ENCODE measurements at places on chromosomes 4 and X.

GRCh38 chr4:101066626-101067170 is 280.6 kb downstream of the PPP3CA start:
- DNase-seq, result no peak

DNA sequence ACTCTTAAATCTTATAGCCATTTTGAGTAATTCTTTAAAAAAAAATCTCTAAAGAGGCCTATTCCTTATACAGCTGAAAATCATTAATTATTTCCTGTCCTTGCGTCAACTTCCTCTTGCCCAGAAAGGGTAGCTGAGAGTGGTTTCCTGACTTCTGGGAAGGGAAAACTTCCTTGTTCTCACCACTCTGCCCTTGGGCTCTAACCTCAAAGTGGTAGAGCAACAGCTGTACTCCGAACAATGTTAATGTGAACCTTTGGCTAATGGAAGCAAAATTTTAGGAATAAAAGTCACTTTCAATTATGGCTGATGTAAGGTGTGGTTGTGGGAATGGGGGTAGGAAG is 15.3 kb downstream of the KLHL2 start:
- DNase-seq, result peak; percentile 24

GRCh38 chr4:139861471-139861870 is 195.9 kb downstream of the MGST2 start:
- no peak for DNase-seq

DNA sequence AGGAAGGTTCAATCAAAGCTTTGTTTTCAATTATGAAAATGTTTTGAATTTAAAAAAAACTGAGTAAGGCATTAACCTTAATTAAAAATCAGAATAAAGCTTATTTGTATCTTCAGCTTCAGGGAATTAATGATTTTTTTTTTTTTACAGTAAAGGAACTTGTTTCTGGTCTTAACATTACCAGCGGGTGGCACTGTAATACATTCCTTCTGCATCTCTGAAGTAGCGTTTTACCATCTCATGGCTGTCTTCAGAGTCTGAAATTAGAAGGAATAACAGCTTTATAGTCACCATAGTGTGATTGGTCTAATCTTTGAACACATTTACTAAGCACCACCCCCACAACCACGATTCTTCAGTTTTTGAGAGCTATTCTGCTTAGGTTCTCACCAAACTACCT is 102.6 kb downstream of the IL1RAPL2 start:
- no peak for DNase-seq

GRCh38 chrX:56233682-56234081 is 1.5 kb downstream of the KLF8 start:
- DNase-seq, result no peak

DNA sequence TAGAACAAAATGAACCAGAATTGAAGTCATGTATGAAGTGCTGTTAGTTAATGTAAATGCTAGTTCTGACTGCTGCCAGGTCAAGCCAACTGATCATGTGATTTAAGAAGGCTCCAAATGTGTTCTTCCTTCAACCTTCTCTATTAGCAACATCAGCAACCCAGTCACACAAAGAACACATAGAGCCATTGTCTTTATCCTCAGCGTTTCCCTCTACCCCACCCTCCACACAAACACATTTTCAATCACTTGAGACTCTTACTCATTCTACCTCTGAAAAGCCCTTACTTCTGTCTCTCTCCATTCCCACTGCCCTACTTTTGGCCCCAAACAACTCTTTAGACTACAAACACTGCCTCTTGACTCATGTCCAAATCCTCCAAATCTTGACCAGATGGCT is 89.7 kb upstream of the KDR start:
- DNase-seq, result no peak

DNA sequence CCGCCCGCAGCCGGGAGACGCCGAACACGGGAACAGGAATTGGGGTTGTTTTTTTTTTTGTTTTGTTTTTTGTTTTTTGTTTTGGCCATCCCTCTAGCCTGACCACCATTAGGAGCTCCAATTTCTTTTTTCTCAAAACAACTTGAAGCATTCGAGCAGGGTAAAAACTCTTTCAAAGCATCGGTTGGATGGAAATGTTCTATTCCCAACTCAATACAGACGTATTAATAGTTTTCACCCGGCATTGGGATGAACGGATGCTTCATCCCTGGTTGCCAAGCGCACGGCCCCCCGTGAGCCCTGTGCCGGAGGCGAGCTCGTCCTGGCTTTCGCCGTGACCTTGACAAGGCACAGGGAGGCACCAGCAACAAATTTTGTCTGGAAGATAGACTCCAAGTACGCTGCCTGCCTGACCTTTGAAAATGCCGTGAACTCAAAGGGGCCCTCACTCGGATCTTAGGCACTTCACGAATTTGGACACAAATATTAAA is 352 bp upstream of the MAP3K15 start:
- DNase-seq, result no peak

- DNase-seq, result no peak
Measured at GRCh38 chr4:103354006-103354405, 155.9 kb upstream of the CENPE start.

- no peak for DNase-seq
Measured at GRCh38 chrX:7062903-7063302, 84.6 kb upstream of the STS start.

- DNase-seq, result no peak
Measured at GRCh38 chr4:3402491-3403347, 39.0 kb upstream of the HGFAC start.

- no peak for DNase-seq
Measured at GRCh38 chr4:96525898-96526297, 686.0 kb downstream of the PDHA2 start.

- DNase-seq, result no peak
Measured at GRCh38 chrX:13420545-13421183, 100.8 kb upstream of the ATXN3L start.

GRCh38 chrX:11449613-11450012 is 156.4 kb downstream of the AMELX start:
- DNase-seq, result no peak

DNA sequence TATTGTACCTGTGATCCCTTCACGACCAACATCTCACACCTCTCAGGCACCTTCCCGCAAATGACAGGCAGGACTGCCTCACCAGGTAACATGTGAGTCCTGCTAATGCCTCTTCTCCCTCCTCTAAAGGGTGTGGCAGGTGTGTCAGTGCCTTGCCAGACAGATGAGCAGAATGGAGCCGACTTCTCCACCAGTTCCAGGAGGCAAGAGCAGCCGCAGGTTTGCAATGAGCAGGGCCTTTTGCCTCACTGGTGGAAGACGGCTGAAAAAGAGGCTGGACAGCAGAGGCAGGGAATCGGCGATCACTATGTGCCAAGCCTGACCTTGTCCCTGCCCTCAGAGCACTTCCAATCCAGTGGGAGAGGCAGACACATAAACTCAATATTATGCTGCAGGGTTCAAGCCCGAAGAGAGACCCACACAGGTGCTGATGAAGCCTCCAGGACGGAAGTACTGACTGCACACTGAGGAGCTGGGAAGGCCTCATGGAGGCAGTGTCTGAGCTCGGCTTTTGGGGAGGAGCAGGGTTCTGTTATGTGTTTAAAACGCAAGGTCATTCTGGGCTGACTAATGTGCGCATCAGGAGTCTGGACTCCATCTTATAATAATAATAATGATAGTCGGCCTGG is 57.9 kb downstream of the C4orf50 start:
- DNase-seq, result no peak

GRCh38 chr4:147773261-147774184 is 41.6 kb downstream of the ARHGAP10 start:
- DNase-seq, result no peak

- DNase-seq, result no peak
Measured at GRCh38 chr4:8009710-8010511, 70.2 kb upstream of the AFAP1 start.

GRCh38 chr4:183154701-183155391 is 55.8 kb downstream of the WWC2 start:
- no peak for DNase-seq

DNA sequence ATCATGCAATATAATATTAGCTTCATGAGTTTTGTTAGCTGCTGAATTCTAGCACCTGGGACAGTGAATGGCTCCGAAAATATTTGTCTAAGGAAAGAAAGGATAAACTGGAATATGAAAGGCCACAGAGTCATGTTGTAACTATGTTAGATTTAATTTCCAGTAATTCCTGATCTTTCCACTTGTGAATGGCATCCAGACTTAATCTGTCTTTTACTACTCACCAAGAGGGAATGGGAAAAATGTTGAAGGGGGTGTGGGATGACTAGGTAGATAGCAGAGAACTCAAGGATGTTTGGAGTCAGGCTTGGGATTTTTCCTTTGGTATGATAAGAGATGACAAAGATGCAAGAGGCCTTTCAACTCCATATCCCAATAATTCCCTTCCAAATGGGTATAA is 9.4 kb downstream of the ADH6 start:
- DNase-seq, result no peak

DNA sequence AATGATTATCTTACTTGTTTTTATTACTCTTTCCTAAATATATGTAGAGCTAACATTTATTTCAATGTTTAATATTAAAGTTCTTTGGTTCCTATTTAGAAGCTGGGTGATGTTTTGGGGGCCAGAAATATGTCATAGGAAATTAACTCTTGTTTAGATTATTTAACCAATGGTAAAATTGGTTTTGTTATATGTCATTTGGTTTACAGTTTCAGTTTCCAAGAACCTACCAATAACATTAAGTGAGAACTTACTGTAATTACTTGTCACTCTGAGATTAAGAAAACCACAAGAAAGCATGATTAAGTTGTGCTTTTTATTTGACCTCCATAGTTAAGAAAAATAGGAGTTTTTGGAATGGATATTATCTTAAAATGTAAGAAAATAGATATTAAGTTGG is 121.2 kb downstream of the NDST3 start:
- DNase-seq, result no peak

GRCh38 chrX:46477435-46477834 is 67.8 kb downstream of the ZNF674 start:
- no peak for DNase-seq

DNA sequence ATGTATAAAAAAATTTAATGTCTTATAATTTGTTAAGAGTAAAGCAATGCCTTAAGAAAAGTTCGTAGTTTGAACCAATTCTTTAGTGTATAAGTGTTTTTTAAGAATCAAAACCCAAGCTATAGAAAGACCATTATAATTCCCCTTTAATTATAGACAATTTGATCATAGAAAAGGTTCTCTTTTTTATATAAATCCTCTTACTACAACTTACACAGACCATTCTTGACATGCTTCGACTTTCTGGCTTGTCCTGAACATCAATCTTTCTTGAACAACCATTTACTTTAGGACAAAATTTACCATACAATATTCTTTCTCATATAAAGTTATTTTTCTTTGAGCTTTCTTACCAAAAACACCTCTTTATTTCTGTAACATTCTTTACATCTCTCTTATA is 330.5 kb upstream of the SPANXN1 start:
- DNase-seq, result no peak

GRCh38 chr4:129676934-129677333 is 581.0 kb downstream of the C4orf33 start:
- no peak for DNase-seq

DNA sequence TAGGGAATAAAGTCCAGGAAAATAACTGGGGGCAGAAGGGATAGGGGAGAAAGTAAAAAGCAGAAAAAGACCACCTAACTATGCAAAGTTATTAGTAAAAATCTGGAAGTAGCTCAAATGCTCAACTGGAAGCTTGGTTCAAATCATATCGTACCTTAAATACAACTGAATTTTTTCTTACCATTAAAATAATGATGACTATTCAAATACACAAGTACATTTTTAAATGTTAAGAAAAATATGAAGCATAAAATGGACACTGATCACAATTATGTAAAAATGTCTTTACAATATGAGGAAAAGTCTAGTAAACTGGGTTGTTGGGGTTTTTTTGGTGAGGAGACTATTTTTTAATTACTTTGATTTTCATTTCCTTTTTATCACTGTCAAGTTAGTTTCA is 3.1 kb downstream of the BRWD3 start:
- no peak for DNase-seq

- DNase-seq, result no peak
Measured at GRCh38 chrX:150038315-150038714, 100.0 kb upstream of the EOLA2 start.

- no peak for DNase-seq
Measured at GRCh38 chrX:28273736-28274135, 292.5 kb upstream of the DCAF8L1 start.
